ENCODE measurements at places on chromosomes 5 and 9. TPM values are rescaled to one million over a fixed set of nuclear protein-coding genes. Genes with fewer than 3 reads are reported as not detected.

GRCh38 chr5:166165596-166165995 is 2125.8 kb upstream of the WWC1 start:
- H3K4me1 ChIP-seq, result no peaks in the 10 kb centered on the region
- no peak overlapping the region for H3K4me3 ChIP-seq
- H3K27ac ChIP-seq, result no peak overlapping the region
- DNase-seq, result no peak
- H3K36me3 ChIP-seq, result no peaks in the 10 kb centered on the region

- H3K36me3 ChIP-seq, result no peaks in the 10 kb centered on the region
- H3K4me1 ChIP-seq, result no peaks in the 10 kb centered on the region
- no peak overlapping the region for H3K27ac ChIP-seq
- no peak overlapping the region for H3K4me3 ChIP-seq
- no peaks in the 10 kb centered on the region for H3K27me3 ChIP-seq
These were observed 52.6 kb upstream of the TNC start for GRCh38 chr9:115170358-115171073.

DNA sequence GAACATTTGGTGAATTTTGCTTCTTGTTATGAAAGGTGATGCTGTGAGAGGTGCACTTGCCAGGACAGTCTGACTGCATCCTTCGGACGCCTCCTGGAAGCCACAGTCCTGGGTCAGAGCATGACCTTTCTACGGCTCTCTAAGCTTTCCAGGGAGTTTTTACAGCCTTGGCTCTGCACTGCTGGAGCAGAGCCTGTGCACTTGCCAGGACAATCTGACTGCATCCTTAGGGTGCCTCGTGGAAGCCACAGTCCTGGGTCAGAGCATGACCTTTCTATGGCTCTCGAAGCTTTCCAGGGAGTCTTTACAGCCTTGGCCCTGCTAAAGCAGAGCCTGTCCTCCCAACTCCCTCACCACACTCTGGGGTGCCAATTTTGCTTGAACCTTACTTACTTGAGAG is 49.6 kb downstream of the CCDC180 start:
- no peaks in the 10 kb centered on the region for H3K27me3 ChIP-seq
- no peak overlapping the region for H3K27ac ChIP-seq
- no peaks in the 10 kb centered on the region for H3K4me1 ChIP-seq
- DNase-seq, result no peak

DNA sequence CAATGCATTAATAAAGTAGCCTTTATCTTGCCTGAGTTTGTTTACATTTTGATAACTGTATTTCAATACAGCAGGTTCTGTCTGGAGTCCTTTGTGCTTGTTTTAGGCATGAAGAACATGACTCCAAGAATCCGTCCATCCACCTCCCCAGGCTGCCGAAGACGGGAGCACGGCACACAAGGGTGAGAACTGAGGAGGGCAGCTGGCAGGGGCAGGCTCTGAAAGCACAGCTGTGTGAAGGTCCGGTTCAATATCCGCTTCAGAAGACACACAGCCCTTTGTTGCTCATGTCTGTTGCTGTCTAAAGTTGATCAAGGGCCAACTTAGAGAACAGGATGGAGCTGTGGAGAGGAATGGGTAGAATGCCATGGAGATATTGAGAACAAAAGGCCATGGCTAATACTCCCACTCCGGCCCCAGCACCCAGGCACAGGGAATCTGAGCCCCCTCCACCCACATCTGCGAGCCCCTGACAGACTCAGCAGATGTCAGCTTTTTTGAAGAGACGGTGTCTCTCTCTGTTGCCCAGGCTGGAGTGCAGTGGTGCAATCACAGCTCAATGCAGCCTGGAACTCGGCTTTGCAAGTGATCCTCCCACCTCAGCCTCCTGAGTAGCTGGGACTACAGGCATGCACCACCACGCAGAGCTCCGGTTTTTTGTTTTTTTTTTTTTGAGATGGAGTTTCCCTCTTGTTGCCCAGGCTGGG is 58.5 kb upstream of the GNE start:
- DNase-seq, result no peak
- H3K27ac ChIP-seq, result no peak overlapping the region
- H3K36me3 ChIP-seq, result no peaks in the 10 kb centered on the region

- H3K36me3 ChIP-seq, result no peaks in the 10 kb centered on the region
- H3K4me3 ChIP-seq, result no peak overlapping the region
- H3K4me1 ChIP-seq, result no peaks in the 10 kb centered on the region
- no peaks in the 10 kb centered on the region for H3K27me3 ChIP-seq
These were observed 27.4 kb upstream of the GCNT1 start for GRCh38 chr9:76431601-76432000.

Gene ACOT12
- not detected for total RNA-seq

Gene SPATA31A3
- total RNA-seq, result not detected

GRCh38 chr9:18438300-18438925 is 35.5 kb upstream of the ADAMTSL1 start:
- peaks cover 8% of the 10 kb centered on the region for H3K4me1 ChIP-seq
- DNase-seq, result peak; percentile 3
- no peaks in the 10 kb centered on the region for H3K27me3 ChIP-seq
- H3K27ac ChIP-seq, result peak overlapping the region; percentile 82

- H3K27me3 ChIP-seq, result no peaks in the 10 kb centered on the region
- H3K4me1 ChIP-seq, result peaks cover 10% of the 10 kb centered on the region
- H3K4me3 ChIP-seq, result no peak overlapping the region
- no peak overlapping the region for H3K27ac ChIP-seq
- H3K36me3 ChIP-seq, result no peaks in the 10 kb centered on the region
These were observed 49.1 kb upstream of the VDAC1 start for GRCh38 chr5:134053840-134054338.

DNA sequence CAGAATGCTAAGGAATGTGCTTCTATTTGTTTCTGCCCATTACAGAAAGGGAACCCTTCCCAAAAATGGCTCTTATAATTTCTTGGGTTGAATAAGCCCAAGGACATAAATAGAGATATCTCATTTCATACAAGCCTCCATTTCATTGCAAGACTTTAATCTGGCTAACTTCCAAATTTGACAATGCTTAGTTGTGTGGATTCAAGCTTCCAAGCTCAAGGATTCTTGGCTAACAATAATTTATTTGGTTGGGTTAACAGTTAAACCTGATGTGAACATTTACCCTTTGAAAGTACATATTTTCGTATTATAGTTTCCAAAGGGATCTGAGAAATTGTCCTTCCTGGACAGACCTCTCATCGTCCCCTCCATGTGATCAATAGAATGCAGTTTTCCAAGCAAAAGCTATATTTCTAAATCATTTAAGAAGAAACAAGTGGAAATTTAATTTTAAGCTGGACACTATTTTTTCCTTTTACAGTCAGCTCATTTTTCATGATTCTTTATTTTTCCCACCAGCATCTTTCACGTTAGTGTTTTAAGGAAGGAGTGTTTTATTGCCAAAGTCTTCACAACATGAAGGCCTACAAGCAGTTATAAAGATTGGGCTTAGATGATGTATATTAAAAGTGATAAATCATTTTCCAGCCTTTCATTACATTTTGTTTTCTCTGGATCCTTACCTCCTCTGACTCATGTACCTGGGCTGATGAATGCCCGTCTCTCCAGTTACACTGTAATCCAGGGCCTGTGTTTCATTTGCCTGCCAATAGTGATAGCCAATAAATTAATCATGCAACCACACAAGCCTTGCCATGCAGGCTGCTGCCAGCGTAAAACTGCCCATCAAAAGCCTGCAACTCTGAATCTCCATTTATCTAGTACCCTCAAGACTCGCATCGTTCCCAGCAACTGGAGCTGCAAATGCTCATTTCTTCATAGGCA is 176.7 kb downstream of the NTRK2 start:
- H3K36me3 ChIP-seq, result no peaks in the 10 kb centered on the region
- no peak overlapping the region for H3K4me3 ChIP-seq
- peaks cover 2% of the 10 kb centered on the region for H3K4me1 ChIP-seq

Gene PCDHGA4
- total RNA-seq, result 11.4 TPM

DNA sequence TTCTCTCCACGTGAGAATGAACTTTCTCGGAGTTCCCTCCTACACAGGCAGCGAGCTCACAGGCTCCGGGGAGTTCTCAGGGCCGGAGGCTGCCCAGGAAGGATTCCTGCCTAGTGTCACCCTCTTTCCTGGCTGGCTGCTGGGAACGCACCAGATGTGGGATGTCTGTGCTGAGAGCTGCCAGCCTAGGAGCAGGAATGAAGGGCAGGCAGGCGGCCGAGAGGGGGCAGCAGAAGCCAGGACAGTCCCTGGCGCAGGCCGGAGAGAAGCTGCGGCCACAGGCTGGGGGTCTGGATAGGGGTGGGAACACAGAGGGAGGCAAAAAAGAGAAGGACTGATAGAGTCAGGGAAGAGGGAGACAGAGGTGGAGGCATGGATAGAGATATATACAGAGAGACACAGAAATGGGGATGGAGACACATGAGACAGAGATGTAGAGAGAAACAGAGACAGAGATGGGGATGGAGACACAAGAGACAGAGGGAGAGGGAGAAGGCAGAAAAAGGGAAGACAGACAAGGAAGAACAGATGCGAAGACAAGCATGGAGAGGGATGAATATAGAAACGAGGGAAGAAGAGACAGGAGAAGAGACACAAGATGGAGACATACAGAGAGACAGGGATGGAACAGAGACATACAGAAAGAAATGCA is 25.3 kb upstream of the ENHO start:
- H3K27ac ChIP-seq, result no peak overlapping the region
- no peaks in the 10 kb centered on the region for H3K4me1 ChIP-seq
- H3K27me3 ChIP-seq, result no peaks in the 10 kb centered on the region
- DNase-seq, result no peak
- no peak overlapping the region for H3K4me3 ChIP-seq
- H3K36me3 ChIP-seq, result no peaks in the 10 kb centered on the region

GRCh38 chr9:104775976-104776375 is 12.0 kb downstream of the NIPSNAP3B start:
- peaks cover 8% of the 10 kb centered on the region for H3K36me3 ChIP-seq
- H3K27me3 ChIP-seq, result no peaks in the 10 kb centered on the region
- H3K4me3 ChIP-seq, result no peak overlapping the region
- DNase-seq, result no peak

Gene SLC9A3
- total RNA-seq, result 1.6 TPM

- H3K27ac ChIP-seq, result peak overlapping the region; percentile 89
- H3K36me3 ChIP-seq, result peaks cover 5% of the 10 kb centered on the region
- DNase-seq, result no peak
- H3K27me3 ChIP-seq, result no peaks in the 10 kb centered on the region
- peaks cover 13% of the 10 kb centered on the region for H3K4me1 ChIP-seq
- peak overlapping the region; percentile 60 for H3K4me3 ChIP-seq
These were observed 51.2 kb downstream of the USP20 start for GRCh38 chr9:129886226-129887174.

- H3K27me3 ChIP-seq, result no peaks in the 10 kb centered on the region
- DNase-seq, result no peak
- H3K4me3 ChIP-seq, result no peak overlapping the region
- H3K36me3 ChIP-seq, result no peaks in the 10 kb centered on the region
- H3K27ac ChIP-seq, result no peak overlapping the region
- H3K4me1 ChIP-seq, result no peaks in the 10 kb centered on the region
These were observed 912.3 kb upstream of the WWC1 start for GRCh38 chr5:167378894-167379723.

DNA sequence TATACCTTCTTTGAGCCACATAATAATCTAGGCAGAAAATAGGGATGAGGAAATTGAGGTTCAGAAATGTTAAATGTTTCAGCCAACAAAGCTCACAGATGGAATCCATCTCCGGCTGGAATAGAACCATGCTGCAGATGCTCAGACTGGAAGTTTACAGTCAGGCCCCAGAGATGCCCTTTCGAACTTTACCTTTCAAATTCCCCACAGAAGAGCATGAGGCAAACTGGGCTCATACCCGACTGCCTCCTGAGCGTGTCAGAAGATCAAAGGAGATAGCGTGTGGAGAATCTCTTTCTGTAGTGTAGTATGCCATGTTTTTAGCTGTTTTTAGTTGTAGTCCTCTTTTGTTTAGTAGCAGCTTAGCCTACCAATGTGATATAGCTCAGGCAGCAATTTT is 72.0 kb upstream of the DAP start:
- H3K27me3 ChIP-seq, result no peaks in the 10 kb centered on the region
- no peaks in the 10 kb centered on the region for H3K36me3 ChIP-seq
- no peak for DNase-seq
- H3K27ac ChIP-seq, result no peak overlapping the region
- peaks cover 4% of the 10 kb centered on the region for H3K4me1 ChIP-seq

- no peak for DNase-seq
- H3K27ac ChIP-seq, result no peak overlapping the region
- no peaks in the 10 kb centered on the region for H3K4me1 ChIP-seq
- H3K27me3 ChIP-seq, result no peaks in the 10 kb centered on the region
- H3K4me3 ChIP-seq, result no peak overlapping the region
- H3K36me3 ChIP-seq, result no peaks in the 10 kb centered on the region
These were observed 34.4 kb upstream of the MRPS30 start for GRCh38 chr5:44774279-44774880.

- H3K4me3 ChIP-seq, result no peak overlapping the region
- no peak overlapping the region for H3K27ac ChIP-seq
- no peak for DNase-seq
These were observed 180.8 kb downstream of the FBN2 start for GRCh38 chr5:128357226-128357625.

DNA sequence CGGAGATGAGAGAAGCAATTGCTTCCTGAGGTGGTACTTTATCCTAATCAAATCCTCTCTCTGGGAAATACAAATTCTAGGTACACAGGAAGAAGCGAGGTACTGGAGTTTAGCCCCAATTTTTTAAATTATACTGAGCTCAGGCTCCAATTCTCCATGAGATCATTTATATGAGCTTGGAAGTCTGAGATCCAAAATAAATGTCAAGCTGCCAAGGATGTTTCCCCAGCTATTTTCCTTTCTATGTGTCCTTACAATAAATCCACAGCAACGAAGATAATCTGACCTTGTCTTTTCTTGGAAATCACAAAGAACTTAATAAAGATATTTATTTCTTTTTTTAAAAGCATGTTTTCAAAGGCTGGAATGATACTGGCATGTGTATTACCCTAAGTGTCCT is 597.3 kb downstream of the GABRG2 start:
- H3K36me3 ChIP-seq, result no peaks in the 10 kb centered on the region
- DNase-seq, result no peak
- H3K27me3 ChIP-seq, result no peaks in the 10 kb centered on the region
- no peak overlapping the region for H3K27ac ChIP-seq

DNA sequence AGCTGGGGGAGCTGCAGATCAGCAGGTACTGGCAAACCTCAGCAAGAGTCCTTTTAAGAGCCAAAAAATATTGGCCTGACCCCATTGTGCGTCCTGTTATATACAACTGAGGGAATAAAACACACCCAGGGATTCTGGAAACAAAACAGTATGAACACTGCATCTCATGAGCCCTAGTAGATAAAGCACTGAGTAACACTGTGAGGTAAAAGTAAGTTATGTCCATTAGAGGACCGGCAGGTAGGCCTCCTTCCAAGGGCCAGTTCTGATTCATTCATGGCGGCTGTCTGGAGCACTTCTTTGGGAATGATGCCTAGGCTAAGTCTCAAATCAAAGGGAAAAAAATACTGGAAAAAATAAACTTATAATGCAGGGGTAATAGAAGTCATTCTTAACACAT is 64.9 kb downstream of the PDE4D start:
- H3K27me3 ChIP-seq, result no peaks in the 10 kb centered on the region
- H3K27ac ChIP-seq, result no peak overlapping the region

DNA sequence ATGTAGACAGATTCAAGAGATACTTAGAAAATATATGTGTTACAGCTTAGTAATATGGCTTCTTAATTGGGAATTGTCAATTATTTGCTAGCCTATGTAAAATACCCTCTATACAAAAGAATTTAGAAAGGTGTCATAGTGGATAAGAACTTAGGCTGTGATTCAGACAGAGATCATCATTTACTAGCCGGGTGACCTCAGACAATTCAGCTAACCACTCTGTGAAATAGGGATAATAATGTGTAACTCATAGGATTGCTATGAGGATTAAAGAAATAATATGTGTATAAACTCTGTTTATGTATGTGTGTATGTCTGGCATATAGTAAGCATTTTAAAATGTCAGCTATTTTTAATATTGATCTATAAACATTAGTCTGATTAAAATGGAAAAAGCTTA is 5.9 kb upstream of the LARS1 start:
- no peaks in the 10 kb centered on the region for H3K27me3 ChIP-seq
